ENCODE measurements at places on chromosomes 16 and 17.

DNA sequence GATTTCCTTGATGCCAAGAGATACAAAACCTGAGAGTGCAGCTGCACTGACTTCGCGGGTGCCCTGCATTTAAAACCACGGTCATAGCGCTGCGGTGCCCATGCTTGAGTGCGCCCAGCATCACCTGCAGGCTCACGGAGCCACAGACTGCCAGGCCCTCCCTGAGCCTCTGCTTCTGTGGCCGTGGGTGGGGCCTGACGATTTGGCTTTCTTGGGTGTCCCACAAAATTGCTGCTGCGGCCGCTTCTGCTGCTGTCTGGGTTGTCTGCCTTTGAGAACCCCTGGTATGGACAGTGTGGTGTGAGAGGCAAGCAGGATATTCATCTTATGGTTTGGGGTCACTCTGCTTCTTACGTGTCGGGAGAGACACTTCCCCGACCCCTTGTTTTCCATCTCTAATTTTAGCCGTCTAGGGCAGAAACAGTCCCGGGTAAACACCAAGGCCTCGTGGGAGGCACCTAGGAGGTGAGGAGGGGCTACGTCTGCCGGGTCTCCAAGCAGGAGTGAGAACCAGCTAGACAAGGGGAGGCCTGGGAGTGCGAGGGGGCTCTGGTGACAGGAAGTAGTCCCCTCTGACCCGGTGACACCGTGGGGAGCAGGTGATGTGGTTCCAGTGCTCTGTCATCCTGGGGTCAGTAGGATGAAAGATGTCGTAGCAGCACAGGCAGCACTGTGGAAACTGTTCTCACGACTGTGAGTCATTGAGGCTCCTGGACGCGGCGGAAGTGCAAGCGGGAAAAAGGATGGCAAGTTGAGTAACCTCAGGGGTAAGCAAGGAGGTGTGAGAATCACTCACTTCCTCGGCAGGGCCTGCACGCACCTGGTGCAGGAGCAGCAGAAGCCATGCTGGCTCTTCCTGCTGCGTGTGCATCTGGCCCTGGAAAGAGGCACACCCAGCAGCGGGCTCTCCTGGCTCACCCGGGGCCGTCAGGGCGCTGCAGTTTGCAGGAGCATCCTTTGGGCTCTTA, 176.3 kb downstream of the RPTOR start:
- no peak for DNase-seq

DNA sequence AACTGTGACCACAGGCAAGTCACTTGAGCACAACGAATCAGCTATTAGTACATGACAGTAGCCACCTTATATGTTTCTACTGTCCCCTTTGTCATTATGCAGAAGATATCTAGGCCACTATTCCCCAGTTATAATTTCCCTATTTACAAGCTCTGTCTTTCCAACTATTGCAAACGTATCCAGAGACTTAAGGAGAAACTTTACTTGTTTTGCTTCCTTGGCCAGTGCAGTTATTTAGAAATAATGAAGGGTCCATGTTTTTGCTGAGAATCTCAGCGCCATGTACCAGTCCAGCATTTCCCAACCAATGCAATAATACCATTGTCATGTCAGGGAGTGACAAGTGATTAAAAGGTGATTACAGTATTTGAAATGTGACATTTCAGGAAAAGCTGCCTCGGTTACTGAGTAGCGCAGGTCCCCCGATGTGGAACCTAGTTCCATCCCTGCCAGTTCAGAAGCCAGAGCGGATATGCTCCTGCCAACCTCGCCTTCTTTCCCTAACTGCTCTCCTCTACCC, 743 bp downstream of the ZNF624 start:
- no peak for DNase-seq

GRCh38 chr16:81997738-81998137, 13.5 kb downstream of the SDR42E1 start:
- no peak for DNase-seq

DNA sequence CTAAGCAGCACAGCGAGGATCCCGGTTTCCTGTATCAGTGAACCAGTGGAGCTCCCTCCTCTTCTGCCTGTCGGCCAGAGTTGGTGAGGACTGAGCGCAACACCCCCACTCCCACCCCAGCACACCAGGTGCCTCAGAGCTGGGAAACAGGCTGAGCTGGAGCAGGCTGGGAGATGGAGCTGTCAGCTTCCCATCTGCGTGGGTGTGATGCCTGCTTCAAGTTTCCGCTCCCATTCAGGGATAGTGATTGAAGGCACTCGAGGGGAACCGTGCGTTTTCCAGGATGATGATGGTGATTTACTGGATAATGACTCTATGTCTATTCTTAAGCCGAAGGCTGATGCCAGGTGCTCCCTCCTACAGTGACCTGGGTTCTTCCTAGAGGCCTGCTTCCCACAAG, 144.5 kb downstream of the TMEM132E start:
- DNase-seq: no peak

GRCh38 chr16:2428051-2428783, 1.0 kb upstream of the CCNF start:
- DNase-seq: no peak

- DNase-seq: peak; percentile 68
These were observed 26.1 kb downstream of the MRPS23 start for GRCh38 chr17:57823469-57824401.

- no peak for DNase-seq
These were observed 269.7 kb downstream of the SEC14L1 start for GRCh38 chr17:77410470-77410869.

DNA sequence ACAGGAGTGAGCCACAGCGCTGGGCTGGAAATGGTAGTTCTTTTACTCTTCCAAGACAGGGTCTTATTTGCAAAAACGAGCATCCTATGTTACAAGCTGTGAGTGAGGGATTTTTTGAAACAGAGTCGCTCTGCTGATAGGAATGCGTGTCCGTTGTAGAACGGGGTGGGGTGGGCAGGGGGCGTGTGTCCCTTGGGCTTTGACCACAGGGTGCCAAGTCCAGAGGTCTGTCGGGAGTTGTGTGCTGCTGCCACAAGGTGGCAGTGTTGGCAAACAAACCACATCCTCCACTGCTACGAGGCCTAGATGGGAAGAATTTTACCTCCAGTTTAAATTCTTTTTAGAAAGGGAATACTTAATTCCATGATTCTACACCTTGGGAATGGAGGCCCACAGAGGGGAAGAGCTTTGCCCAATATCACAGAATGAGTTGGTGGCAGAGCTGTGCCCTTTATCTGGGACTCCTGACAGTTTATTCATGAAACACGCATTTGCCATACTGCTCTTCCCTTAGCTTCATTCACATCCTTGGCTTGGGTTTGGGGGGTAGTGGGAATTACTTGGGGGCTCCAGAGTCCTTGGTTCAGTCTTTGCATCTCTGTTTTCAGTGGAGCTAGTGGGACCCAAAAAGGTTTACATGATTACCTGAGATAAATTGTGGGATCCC, 30.6 kb upstream of the ETV4 start:
- DNase-seq: peak; percentile 36

DNA sequence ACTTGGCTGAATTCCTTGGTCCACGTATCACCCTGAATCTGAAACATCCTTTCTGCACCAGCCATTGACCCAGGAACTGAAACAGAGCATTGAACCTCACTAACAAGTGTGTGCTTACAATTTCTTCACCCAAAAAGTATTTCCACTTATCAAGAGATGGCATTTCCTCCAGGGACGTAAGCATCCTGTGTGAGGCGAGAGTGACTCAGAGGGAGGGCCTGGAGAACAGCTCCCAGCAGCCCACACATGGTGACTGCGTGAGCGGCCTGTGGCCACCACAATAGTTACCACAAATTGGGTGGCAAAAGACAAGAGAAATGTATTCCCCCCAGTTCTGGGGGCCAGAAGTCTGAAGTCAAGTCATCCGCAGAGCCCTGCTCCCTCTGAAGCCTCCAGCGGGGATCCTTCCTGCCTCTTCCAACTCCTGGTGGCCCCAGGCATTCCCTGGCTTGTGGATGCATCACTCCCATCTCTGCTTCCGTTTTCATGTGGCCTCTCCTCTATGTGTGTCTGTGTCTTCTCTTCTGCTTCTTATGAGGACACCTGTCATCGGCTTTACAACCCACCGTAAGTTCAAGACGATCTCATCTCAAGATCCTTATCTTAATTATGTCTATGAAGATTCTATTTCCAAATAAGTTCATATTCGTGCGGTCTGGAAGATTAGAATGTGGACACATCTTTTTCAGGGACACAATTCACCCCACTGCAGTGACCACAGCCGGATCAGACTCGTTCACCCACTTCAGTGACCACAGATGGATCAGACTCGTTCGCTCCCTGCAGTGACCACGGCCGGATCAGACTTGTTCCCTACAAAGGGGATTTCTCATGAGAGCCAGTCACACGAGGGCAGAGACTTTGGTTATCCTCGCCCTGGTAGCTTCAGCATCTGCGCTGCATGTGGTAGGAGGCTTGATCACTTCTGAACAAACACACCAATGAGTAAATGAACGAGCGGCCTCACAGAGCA, 122.6 kb upstream of the FOXF1 start:
- peak; percentile 90 for DNase-seq

DNA sequence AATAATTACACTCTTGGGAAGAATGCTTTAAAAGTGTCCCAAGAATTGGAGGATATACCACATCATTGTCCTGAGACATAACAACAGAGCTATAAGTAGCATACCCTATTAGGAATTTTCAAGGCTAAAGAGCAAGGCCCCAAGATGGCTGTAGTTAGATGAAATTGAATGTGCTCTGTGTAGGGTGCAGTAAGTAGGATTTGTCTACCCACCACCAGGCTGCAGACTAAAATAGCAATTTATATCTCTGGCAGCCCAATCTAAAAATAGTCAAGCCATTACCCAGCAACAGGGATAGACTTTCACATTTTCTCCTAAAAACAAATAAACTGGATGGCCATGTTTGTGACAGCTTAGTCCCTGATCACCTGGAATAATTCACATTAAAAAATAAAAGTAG, 5.6 kb downstream of the MMD start:
- DNase-seq: no peak

DNA sequence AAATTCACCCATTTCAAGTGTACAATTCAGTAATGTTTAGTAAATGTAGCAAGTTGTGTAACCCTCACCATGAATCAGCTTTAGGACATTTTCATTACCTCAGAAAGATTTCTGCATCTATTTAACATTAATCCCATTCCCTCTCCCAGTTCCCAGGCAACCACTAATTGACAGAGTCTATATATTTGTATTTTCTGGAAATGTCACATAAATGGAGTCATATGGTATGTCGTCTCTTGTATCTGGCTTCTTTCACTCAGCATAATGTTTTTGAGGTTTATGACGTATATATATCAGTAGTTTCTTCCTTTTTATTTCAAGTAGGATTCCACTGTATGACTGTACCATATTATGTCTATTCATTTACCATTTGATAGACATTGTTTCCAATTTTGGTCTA, 199.8 kb downstream of the CYB561 start:
- no peak for DNase-seq

DNA sequence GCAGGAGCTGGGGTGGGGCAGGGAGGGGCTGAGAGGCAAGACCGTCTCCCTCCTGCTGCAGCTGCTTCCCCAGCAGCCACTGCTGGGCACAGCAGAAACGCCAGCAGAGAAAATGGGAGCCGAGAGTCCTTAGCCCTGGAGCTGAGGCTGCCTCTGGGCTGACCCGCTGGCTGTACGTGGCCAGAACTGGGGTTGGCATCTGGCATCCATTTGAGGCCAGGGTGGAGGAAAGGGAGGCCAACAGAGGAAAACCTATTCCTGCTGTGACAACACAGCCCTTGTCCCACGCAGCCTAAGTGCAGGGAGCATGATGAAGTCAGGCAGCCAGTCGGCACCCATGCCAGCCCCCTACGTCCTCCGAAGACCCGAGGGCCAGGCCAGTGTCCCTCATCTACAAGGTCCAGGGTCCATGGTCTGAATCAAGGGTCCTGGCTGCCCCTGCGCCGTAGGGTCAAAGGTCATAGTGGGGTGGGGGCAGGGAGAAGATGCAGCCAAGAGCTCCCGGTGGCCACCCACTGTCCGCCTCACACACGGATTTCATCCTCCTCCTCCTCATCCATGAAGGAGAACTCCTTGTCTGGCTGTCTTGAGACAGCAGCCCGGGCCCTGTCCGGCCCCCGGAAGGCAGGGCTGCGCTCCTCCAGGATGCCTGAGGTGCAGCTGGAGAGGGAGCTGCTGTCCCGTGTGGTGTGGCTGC, 23.4 kb upstream of the CPSF4L start:
- no peak for DNase-seq

GRCh38 chr17:9090641-9091096, 69.4 kb downstream of the NTN1 start:
- DNase-seq: no peak

DNA sequence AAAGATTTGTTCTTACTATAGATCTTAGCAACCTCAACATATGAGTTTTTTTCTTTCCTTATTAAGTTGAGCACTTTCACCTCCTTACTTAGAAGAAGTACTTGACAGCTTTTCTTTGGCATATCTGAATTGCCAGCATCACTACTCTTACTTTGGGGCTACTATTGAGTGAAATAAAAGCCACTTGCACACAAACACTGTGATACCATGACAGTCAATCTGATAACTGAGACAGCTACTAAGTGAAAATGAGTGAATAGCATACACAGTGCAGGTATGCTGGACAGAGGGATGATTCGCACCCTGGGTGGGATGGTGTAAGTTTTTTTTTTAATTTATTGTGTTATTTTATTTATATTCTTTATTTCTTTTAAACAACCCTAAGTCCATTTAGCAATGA, 13.5 kb upstream of the TENT4B start:
- DNase-seq: no peak
